H4 (cell line): ENCODE measurements at places on chromosomes 6 and 20.

- DNase-seq, result no peak
These were observed 26.8 kb downstream of the TRMT6 start for GRCh38 chr20:5923493-5923892.

- DNase-seq, result no peak
These were observed 1009.7 kb upstream of the GJE1 start for GRCh38 chr6:141123049-141123448.

DNA sequence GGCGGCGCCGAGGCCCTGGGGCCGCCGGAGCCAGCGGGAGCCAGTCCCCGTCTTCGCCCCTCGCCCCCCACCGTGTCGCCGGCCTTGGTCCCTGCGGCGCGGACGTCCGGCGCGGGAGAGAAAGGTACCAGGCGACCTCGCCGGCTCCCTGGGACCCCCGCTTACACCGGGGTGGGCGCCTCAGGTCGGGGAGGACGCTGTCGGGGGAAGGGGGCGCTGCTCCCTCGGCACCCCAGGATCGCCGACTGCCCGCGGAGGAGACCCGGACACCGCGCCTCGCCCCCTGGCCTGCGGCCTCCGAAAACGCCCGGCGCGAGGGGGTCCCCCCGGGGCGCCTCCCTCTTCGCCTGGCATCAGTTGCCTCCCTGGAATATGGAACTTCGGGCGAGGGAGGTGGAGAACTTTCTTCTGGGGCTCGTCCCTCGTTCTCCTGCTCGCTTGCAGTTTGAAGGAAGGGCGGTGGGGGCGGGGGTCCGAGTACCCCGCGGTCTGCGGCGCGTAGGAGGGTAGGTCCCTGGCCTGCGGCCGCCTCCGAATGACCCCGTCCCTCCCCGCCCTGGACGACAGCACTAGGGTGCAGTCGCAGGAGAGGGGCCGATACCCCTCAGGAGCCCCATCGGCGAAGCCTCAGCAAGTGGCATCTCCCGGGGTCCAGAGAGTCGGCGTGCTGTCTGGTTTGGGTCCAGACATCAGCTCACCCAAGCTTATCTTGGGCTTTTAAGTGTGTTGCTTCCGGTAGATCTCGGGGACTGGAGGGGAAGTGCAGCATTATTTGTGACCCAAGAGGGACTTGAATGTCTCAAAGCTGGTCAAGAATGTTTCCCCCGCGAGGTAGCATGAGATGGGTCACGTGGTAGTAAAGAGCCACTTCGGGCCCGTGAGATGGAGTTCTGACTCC lies 549 bp downstream of the ANKRD6 start:
- DNase-seq, result no peak

- DNase-seq, result no peak
These were observed 85.4 kb downstream of the CHMP4B start for GRCh38 chr20:33896509-33896908.

DNA sequence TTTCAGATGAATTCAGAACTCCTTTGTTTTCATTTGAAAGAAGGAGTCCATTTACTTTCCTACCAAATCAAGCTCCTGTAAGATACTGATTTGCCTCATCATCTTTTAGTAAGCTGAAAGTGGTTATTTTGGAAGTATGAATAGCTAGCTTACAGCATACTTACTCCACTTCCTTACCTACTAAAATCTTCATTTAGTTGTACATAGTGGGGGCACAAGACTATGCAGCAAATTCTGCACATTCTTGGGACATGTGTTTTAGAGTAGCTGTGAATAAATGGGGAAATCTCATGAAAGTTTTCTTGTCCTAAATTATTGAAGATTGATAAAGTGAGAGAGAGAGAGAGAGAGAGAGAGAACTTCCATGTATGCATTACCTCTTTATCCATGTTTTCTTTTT lies 256.3 kb downstream of the OGFRL1 start:
- no peak for DNase-seq

GRCh38 chr6:11318835-11319813 lies 86.7 kb upstream of the NEDD9 start:
- DNase-seq, result no peak

- no peak for DNase-seq
These were observed 81.5 kb downstream of the SULF2 start for GRCh38 chr20:47703748-47704147.

- DNase-seq, result no peak
These were observed 6.2 kb downstream of the NCR2 start for GRCh38 chr6:41341580-41341979.

GRCh38 chr20:50144362-50144761 lies 9.2 kb downstream of the PEDS1 start:
- DNase-seq, result peak; percentile 69

DNA sequence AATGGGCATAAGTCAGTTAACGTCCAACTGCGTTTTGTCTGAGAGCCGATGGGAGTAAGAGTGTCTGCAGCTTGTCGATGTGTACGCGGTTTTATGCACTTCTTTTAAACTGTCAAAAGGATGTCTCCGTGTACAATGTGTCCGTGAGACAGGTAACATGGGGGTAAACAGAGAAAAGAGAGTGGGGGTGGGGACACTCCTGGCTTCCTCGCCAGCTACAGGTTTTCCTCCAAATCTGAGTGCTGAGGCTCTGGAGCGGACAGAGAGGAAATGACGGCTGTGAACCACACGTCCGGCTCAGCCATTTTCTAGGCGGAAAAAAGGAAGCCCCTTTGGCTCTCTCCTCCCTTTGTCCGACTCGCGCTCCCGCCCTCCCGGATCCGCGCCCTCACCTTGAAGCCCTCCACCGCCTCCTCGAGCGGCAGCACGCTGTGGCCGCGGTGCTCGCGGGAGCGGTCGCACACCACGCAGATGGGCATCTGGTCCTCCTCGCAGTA lies 916 bp downstream of the TRIM27 start:
- no peak for DNase-seq

GRCh38 chr20:13858871-13859270 lies 74.0 kb downstream of the NDUFAF5 start:
- no peak for DNase-seq

- DNase-seq, result peak; percentile 3
These were observed 308.6 kb upstream of the MAP3K7 start for GRCh38 chr6:90895299-90896074.

DNA sequence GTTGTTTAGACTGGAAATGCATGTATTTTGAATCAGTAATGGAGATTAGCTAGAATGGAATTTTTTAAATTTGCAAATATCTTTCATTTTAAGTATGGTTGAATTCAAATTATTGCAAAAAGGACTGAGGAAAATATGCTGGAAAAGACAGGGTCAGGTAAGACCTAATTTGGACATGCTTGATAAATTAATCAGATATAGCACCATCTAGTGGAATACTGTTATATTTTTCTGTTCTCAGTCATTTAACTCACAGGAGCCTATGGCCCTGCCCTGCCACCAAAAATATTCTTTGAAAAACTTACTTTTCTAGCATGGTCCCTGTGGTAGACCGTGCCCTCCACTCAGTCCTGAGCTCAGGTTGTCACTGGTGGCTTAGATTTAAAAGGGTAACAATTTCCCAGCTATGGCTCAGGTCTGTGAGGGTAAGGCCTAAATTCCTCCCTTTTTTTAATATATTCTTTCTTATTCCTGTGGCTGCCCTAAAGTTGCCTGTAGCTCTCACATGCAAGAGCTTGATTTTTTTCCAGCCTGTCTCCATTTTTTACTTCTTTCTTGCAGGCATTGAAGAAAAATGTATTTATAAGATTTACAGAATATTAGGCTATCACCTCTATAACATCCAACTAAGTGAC lies 25.3 kb upstream of the KIAA1586 start:
- DNase-seq, result peak; percentile 65

- no peak for DNase-seq
These were observed at the start of gene COL20A1 for GRCh38 chr20:63292904-63293303. COL20A1 (plus strand) TSS chr20:63293186; CDS start chr20:63295108, 1,922 bp downstream.

GRCh38 chr6:52231406-52232127 lies 12.7 kb downstream of the IL17F start:
- DNase-seq, result peak; percentile 37

- DNase-seq, result no peak
These were observed 309.7 kb upstream of the IMPG1 start for GRCh38 chr6:76382201-76382600.

GRCh38 chr20:46951840-46952497 lies 57.3 kb downstream of the EYA2 start:
- DNase-seq, result no peak

DNA sequence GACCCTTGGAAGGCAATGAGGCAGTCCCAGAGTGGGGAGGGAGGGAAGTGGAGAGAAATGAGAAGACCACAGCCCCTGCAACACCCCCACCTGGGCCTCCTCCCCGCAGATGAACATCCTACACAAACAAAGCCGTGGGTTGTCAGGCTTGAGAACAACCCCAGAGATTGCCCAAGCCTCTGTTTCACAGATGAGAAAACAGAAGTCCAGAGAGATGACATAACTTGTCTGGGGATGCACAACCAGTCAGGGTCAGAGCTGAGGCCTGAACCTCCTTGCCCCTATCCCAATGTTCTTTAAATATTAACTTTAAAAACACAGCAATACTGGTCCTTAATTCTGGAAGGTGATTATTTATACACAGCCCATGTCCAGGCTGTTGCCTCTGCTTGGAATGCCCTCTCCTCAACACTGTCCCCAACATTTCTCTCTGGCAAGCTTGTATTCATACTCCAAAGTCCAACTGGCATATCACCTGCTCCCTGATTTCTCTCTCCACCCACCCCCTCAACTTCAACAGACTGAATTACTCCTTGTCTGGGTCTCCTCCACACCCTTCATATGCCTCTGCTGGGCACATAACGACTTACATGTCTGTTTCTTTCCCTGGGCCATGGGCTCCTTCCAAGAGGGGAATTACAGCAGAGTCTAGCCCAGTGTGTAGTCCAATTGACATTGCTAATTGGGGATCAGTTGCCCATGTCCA lies 135.5 kb upstream of the LRFN2 start:
- DNase-seq, result no peak

DNA sequence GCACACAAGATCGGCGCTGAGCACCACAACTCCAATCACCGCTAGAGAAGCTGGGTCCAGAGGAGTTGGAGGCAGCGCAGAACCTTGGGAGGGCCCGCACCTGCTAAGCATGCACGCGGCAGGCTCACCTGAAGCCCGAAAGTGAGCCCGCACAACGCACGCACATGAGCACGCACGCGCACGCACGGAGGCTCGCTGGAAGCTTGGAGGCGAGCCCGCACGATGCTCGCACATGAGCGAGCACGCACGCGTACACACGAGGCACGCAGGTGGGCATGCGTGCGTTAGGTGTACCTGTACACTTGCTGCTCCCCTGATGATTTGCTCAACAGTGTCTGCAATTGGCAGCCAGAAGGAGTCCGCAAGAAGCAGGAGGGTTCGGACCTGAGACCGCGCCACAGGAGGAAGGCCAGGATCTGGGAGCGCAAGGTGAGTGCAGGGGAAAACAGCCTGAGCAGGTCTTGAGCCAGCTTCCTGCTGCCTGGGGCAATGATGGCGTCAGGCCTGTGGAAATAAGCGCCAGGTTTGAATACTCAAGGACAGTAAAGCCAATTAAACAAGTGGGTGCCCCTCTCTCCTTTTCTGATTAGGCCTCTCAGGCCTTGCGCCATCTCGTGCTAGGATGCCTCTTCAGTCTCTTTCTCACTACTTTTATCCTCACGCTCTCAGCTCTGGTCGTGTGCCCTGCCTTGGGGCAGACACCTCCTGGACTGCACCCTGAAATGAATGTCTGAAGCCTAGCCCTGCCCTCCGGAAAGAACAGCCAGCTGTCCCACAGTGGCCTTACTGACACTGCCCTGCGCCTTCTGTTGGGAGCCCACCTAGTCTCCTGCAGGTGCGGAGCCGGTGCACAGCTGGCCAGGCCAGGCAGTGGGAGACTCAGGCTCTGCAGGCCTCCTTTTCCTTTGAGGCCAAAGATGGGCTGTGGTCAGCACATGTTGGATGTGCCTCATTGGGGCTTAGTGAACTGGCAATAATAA lies 340.4 kb downstream of the CDC5L start:
- DNase-seq, result no peak

- DNase-seq, result no peak
These were observed 60.8 kb upstream of the CARMIL1 start for GRCh38 chr6:25218346-25218745.

GRCh38 chr20:47792021-47792618 lies 6.8 kb upstream of the SULF2 start:
- peak; percentile 97 for DNase-seq

- DNase-seq, result no peak
These were observed 58.5 kb downstream of the PREX1 start for GRCh38 chr20:48769069-48769983.

GRCh38 chr6:158777510-158777909 lies 41.7 kb downstream of the EZR start:
- DNase-seq, result no peak

- DNase-seq, result no peak
These were observed 23.2 kb upstream of the TXNDC5 start for GRCh38 chr6:7933794-7934193.

GRCh38 chr20:6683021-6683977 lies 84.2 kb upstream of the BMP2 start:
- no peak for DNase-seq

- DNase-seq, result peak; percentile 4
These were observed at the start of gene CLVS2 for GRCh38 chr6:122995921-122996793. CLVS2 (plus strand) TSS chr6:122996235; CDS start chr6:122997778, 1,543 bp downstream.

GRCh38 chr6:100262086-100262485 lies 202.6 kb downstream of the SIM1 start:
- DNase-seq, result no peak

- peak; percentile 76 for DNase-seq
These were observed 87.7 kb downstream of the CDH22 start for GRCh38 chr20:46220455-46221207.

GRCh38 chr6:33843131-33844121 lies 39.6 kb upstream of the MLN start:
- no peak for DNase-seq

GRCh38 chr6:31574106-31575061 lies 981 bp upstream of the TNF start:
- DNase-seq, result no peak

DNA sequence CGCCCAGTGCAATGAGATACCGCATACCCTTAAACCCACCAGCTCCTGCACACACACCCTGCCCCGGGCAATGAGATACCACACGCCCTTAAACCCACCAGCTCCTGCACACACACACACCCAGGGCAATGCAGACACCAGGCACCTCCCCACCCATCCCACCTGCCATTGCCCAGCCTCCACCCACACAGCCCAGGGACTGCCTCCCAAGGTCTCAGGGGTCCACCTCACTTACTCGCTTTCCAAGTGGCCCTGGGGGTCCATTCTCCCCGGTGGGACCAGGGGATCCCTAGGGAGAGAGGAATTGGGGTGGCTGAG lies 24.0 kb downstream of the COL11A2 start:
- DNase-seq, result no peak

- DNase-seq, result peak; percentile 89
These were observed 603.5 kb upstream of the CITED2 start for GRCh38 chr6:139977887-139978332.

GRCh38 chr6:128558021-128558420 lies 37.6 kb upstream of the PTPRK start:
- no peak for DNase-seq
